Kidney (tissue), 22 donors: ENCODE measurements at places on chromosomes 11 and 22. TPM values are rescaled to one million over a fixed set of nuclear protein-coding genes. Genes with fewer than 3 reads are reported as not detected.
A peak's percentile ranks its signal among the peaks of the same experiment; 100 is the strongest.

- no peaks in the 10 kb centered on the region for H3K36me3 ChIP-seq
- peak overlapping the region; percentile 92 for H3K27ac ChIP-seq
- peak overlapping the region; percentile 28 for H3K4me3 ChIP-seq
- H3K27me3 ChIP-seq, result peaks cover 6% of the 10 kb centered on the region
- peaks cover 10% of the 10 kb centered on the region for H3K4me1 ChIP-seq
- DNase-seq, result peak; percentile 67
These were observed 1.8 kb upstream of the RASGRP2 start for GRCh38 chr11:64745521-64746328.

DNA sequence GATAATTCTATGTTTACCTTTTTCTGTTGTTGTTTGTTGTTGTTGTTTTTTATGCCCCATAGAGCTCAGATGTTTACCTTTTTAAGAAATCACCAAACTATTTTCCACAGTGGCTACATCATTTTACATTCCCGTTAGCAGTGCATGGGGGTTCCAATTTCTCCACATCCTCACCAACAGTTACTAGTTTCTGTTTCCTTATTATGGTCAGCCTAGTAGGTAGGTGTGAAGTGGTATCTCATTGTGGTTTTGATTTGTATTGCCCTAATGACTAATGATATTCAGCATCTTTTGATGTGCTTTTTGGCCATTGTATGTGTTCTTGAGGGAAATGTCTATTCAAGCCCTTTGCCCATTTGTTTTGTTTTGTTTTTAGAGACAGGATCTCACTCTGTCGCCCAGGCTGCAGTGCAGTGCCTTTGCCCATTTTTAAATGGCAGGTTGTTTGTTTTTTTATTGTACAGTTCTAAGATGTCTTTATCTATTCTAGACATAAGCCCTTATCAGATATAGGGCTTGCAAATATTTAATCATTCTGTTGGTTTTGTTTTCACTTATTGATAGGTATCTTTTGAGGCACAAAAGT, 27.5 kb downstream of the CHEK2 start:
- H3K36me3 ChIP-seq, result no peaks in the 10 kb centered on the region
- H3K4me3 ChIP-seq, result no peak overlapping the region
- H3K27ac ChIP-seq, result no peak overlapping the region

Gene OR8G1
- total RNA-seq, result not detected

- no peaks in the 10 kb centered on the region for H3K27me3 ChIP-seq
- H3K4me1 ChIP-seq, result no peaks in the 10 kb centered on the region
- H3K36me3 ChIP-seq, result no peaks in the 10 kb centered on the region
- no peak overlapping the region for H3K27ac ChIP-seq
- DNase-seq, result no peak
These were observed 37.1 kb downstream of the NUCB2 start for GRCh38 chr11:17313349-17314231.

Gene RAB38
- 5.2 TPM for total RNA-seq

DNA sequence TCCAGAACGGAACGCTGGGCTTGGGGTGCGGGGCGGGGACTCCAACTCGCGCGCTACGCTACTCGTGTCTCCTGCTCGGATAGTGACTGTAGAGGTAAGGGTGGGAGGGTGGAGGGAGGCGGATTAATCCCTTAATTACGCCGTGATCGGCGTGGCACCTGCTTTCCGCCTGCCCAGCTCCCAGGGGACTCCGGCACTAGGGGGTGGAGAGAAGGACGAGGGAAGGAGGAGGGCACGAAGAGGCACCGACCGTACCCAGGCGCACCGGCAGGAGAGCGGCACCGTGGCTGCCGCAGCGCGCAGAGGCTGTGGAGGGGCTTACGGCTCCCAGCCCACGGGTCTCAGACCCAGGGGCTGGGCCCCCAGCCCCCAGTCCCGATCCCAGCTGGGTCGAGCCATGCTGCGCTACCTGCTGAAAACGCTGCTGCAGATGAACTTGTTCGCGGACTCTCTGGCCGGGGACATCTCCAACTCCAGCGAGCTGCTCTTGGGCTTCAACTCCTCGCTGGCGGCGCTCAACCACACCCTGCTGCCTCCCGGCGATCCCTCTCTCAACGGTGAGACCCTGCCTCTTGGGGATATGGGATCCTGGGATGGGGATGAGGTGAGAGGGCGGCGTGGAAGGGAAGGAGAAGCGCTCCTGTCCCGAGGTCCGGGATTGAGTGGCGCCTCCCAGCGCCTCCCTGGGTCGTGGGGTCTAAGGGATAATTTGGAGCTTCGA, at the start of gene ROBO3:
Gene ROBO3, plus strand, starts transcription at position 252 of the 721 bp plus-strand sequence. Its CDS starts 146 bp downstream, at position 398.
- H3K27ac ChIP-seq, result no peak within 1 kb of the TSS
- H3K36me3 ChIP-seq, result no peaks in the 10 kb centered on the region
- peaks cover 77% of the 10 kb centered on the region for H3K27me3 ChIP-seq
- no peak within 1 kb of the TSS for H3K4me3 ChIP-seq
- no peak for DNase-seq
- peaks cover 12% of the 10 kb centered on the region for H3K4me1 ChIP-seq

GRCh38 chr11:37390576-37391083, 792.6 kb upstream of the RAG2 start:
- peak; percentile 83 for DNase-seq
- H3K4me1 ChIP-seq, result no peaks in the 10 kb centered on the region
- no peaks in the 10 kb centered on the region for H3K27me3 ChIP-seq
- no peak overlapping the region for H3K27ac ChIP-seq
- no peaks in the 10 kb centered on the region for H3K36me3 ChIP-seq

DNA sequence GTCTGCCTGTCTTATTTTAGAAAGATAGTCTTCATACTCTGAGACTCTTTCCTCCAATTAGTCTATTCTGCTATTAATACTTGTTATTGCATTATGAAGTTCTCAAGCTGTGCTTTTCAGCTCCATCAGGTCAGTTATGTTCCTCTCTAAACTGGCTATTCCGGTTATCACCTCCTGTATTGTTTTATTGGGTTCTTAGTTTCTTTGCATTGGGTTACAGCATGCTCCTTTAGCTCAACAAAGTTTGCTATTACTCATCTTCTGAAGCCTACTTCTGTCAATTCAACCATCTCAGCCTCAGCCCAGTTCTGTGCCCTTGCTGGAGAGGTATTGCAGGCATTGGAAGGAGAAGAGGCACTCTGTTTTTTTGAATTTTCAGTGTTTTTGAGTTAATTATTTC, 21.0 kb upstream of the OR5AK2 start:
- H3K36me3 ChIP-seq, result no peaks in the 10 kb centered on the region
- no peak overlapping the region for H3K4me3 ChIP-seq
- H3K27me3 ChIP-seq, result no peaks in the 10 kb centered on the region
- H3K4me1 ChIP-seq, result no peaks in the 10 kb centered on the region

- H3K27me3 ChIP-seq, result no peaks in the 10 kb centered on the region
- H3K4me3 ChIP-seq, result no peak overlapping the region
- H3K27ac ChIP-seq, result no peak overlapping the region
These were observed 6.1 kb upstream of the ELF5 start for GRCh38 chr11:34519595-34520235.

Gene HRAS
- total RNA-seq, result 66.1 TPM

DNA sequence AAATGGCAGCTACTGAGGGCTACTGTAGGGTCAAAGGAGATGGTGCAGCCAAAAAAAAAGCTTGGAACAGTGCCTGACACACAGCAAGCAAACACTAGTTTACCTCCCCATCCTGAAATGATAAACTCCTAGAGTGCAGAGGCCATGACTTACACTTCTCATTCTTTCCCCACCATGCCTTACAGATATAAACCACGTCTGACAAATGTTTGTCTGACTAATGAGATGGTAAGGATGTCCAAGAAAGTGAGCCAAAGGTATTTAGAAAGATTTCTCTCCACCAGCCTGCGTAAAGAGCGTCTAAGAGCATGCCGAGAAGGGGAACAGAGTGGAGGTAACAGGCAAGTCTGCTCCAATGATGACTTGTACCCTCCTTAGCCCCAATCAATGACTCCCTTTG, 99.0 kb downstream of the LARGE1 start:
- no peak overlapping the region for H3K4me3 ChIP-seq
- no peaks in the 10 kb centered on the region for H3K27me3 ChIP-seq
- no peaks in the 10 kb centered on the region for H3K4me1 ChIP-seq
